T47D (cell line): ENCODE measurements at places on chromosomes 2 and 18.

DNA sequence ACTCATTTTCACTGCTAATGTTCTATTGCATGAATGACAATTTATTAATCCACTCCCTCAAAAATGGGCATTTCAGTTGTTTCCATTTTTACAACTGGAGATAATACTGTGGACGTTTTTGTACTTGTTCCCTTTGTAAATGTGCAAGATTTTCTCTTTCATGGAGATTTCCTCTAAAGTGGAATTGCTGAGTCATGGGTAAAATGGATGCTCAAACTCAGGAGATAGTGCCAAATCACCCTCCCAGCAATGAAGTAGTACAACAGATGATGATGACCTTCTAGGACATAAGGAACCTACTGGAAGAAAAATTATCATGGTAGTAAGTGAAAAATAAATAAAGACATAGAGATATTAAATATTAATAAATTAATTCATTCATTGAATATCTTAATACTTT lies 460.8 kb upstream of the CHST9 start:
- no peak for DNase-seq

GRCh38 chr2:235960011-235960715 lies 208.0 kb downstream of the GBX2 start:
- DNase-seq = no peak

DNA sequence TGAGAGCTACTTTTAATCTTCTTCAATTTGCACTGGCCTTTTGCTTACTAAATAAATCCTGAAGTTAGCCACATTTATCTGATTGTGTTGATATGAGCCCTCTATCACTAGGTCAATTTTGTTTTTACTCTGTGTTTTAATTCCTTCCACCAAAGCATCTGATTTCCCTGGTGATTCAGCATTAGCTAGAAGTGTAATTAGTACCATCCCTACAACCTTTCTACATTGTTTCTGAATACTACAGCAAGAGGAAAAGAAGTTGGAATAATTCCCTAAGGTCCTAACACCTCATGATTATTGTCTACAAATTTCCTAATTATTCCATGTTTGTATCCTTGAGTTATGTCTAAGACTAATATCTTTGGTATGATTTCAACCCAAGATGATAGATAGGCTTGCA lies 1093.6 kb downstream of the SUCLG1 start:
- DNase-seq = no peak

- DNase-seq = no peak
These were observed 61.0 kb downstream of the PXDN start for GRCh38 chr2:1683297-1683696.

DNA sequence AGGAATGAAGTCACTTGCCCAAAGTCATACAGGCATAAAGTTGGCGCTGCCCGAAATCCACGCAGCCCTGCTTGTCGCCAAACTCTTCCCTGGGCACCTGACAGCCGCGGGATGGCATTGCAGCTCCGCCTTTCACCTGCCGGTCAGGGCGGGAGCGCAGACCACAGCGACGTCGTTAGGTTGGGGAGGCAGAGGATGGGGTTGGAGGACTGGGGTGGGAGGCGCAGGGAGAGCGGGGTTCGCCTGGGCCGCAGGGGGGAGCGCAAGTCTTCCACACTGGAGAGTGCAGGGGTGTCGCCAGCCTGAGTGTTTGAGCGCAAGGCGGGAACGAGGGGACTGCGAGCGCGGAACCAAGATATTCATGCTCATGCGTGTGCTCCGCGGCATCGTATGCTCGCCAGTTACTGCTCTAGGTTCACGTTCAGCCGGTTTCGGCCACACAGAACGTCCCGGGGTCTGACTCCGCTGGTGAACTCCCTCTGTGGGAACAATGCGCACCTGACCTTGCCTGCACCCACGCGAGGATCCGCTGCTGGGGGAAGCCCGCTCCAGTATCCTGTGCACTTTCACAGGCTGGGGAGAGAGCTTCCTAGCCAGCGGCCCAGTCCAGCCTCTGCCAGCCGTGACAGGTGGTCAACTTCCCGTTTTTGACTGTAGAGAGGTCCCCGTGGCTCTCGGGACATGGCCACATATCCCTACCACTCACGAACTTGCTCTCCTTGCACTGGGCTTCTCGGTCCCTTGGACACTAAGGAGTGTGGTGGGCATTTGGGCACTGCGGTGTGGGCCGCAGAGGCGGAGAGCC lies 767 bp upstream of the NPPC start:
- peak; percentile 56 for DNase-seq

GRCh38 chr18:24342347-24342746 lies 55.3 kb downstream of the OSBPL1A start:
- no peak for DNase-seq

DNA sequence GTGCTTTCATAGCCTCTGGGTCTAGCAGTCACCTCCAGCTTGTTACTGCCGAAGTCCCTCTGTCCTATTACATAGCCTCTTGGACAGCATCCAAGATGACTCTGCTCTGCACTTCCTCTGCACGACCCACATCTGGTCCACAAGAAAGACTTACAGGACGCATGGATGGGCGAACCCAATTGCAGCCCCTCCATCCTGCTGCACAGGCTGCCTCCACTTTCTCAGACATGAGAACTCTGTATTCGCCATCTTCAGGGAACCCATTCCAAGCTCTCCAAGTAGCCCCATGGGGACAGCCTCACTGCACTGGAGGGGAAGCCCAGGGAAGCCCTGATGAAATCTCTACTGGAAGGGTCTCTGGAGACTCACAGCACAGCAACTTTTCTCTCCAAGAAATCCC lies 172.1 kb downstream of the GFPT1 start:
- DNase-seq = no peak

- no peak for DNase-seq
These were observed 247.4 kb downstream of the MYO3B start for GRCh38 chr2:170425281-170425751.

DNA sequence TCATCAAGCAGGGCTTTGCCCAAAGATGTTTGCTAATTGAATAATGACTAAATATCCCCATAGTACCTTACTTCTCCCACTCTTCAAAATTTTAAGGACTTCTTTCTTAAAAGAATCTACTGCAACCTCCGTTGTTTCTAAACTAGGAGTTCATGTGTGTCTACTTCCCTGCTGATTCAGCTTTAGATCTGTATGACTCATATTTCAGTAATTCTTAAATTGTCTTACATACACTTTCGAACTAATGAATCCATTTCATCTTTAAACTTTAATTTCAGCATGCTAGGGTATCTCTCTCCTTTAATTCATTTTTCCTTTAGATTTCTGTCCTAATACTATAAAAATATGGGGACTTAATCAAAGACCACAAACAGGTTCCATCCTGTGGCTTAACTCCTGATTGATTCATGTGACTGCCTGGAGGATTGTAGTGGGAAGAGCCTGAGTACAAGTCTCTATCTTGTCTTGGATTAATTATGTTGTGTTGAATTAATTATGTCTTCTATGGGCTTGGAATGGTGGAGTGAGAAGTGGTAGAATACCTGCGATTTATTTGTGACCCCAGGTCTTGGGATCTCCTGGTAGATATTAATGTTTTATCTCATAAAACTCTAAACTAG lies 24.9 kb upstream of the COL5A2 start:
- DNase-seq = no peak

- DNase-seq = no peak
These were observed 225.1 kb downstream of the TMEM182 start for GRCh38 chr2:102986826-102987490.

DNA sequence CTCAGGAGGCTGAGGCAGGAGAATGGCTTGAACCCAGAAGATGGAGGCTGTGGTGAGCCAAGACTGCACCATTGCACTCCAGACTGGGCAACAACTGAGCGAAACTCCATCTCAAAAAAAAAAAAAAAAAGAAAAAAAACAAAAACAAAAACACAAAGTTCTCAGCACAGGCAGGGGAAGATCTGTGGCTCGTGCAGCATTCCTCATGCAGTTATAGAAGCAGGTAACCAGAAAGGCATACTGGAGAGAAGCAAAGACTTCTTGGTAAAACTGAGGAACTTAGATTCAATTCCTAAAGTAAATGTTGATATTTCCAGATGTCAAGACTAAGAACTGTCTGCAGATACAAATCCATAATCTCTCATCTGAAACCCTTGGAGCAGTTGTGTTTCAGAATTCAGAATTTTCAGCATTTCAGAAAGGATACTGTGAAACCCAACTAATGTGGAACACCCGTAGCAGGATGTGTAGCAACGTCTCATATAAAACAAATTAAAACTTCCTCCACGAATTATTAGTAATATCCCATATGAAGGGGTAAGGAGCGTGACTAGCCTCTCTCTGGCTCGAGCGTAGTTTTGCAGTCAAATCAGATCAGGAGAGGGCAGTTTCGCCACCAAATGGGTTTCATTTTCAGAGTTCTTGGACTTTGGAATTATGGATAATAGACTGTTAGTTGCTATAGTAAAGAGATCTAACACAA lies 13.2 kb upstream of the SLC25A52 start:
- no peak for DNase-seq

- no peak for DNase-seq
These were observed 77.5 kb upstream of the DAPL1 start for GRCh38 chr2:158717366-158718195.

- no peak for DNase-seq
These were observed 66.2 kb upstream of the SLC39A10 start for GRCh38 chr2:195590861-195591205.

DNA sequence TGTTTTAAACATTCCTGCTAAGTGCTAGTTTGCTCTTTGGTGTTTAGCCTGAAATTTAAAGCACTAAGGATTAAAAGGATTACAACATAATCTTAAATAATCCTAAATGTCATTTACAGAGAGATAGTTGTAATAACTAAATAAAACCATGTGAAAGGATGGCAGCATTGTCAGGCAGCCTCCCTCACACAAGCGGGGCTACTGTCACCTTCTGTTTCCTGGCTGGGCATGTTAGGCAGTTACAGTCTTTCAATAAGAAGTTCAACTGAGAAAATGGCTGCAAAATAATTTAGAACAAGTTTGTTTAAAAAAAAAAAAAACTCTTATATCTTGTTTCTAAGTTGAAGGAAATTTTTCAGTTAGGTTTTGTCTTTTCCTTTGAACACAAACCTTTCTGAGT lies 124.9 kb downstream of the ARHGAP15 start:
- DNase-seq = no peak

DNA sequence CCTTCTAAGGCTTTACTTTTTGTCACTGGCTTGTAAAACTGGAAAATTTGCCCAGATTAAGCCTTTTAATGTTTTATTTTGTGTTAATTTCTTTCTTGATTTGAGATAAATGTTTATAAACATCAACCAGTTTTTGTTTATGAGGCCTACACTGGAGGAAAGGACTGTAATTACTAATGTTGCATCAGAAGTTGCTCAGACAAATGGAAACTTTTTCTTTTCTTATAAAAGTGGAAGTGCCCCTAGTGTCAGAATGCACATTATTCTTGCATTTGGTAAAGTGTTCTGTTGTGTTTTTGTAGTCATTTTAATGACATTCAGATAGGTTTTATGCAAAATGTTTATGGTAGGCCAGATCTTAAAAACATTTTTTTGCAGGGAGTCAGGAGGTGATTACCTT lies 25.3 kb downstream of the LCLAT1 start:
- no peak for DNase-seq

DNA sequence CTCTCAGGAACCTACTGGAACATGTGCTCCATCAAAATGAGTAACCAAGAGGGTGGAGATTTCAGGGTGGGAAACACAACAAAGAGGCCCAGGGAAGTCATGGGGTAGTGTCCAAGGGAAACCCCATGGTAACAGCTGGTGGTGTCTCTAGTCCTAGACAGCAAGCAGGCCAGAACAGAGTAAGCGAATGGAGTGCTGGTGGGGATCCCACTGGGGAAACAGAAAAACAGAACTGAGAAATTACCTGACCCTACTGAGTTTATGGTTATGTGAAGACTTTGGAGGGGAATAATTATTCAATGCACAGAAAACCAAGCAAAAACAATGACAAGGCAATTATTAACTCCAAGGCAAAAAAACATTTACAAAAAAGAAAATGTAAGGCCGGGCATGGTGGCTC lies 16.9 kb downstream of the ERCC3 start:
- DNase-seq = no peak
